Stimulated activated naive CD8-positive, alpha-beta T cell treated with anti-CD3 and anti-CD28 coated beads, Interleukin-15, amount 100 ng/mL, for 72 hours (primary cell): ENCODE measurements at places on chromosomes 3 and 15.

- no peak for DNase-seq
Measured at GRCh38 chr3:106589311-106589942, 720.6 kb upstream of the CBLB start.

DNA sequence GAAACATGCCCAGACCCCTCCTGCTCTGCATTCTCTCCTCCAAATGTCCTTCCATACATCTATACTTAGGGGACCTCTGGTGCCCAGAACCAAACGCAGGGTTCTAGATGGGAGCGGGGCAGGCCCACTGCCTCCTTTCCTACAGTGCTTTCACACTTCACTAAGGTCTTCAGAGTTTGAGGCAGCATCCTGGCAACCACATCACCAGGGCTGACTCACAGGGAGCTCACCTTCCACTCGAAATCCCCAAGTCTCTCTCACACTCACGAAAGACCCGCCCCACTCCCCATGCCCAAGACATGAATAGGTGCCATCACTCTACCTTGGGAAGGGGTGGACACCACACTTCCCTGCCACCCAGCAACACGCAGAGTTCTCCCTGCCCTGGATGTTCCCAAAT is 18.9 kb downstream of the HOMER2 start:
- DNase-seq: peak; percentile 22

DNA sequence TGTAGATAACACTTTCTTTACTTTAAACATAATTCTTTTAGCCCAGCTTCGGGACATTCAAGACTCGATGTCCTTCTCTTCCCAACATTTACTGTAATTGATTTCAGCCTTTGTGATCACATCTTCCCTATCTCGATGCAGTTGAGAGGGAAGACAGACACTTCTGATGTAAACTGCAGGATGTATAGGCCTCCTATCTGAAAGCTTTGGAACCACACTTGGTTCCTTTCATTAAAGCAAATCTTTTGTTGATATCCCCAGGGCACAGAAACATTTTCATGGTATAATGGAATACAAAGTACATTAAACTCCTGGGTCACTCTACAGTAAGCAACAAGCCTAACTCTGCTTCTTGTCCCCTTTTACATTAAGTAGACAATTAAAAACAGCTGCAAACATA is 6.4 kb downstream of the GRM7 start:
- DNase-seq: no peak

DNA sequence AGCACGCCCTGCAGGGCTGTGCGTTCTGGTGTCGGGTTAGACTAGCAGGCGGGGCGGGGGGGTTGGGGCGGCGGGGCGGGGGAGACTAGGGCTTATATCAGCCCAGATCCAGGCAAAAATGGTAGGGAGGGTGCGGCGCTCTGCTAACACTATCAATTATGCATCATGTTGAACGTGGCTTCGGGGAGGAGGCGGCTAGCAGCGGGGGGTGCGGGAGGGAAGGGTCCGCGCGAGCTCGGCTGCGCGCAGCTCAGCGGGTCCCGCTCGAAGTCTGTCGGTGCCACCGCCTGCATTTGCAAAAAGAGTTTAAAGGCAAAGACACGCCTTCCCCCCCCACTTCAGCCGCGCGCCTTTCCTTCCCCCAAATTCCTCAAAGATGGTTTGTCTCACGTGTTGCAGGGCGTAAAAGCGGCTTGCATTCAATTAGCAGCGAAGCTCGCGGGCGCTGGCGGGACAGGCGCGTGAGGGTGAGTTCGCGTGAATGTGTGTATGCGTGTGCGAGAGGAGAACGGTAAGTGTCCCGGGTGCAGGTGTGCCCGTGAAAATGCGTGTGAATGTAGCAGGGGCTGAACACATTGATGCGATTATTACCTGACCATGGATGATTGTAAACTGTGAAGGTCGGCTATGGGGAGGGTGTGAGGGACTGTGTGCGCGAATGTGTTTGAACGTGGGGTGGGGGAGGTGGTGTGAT is at the start of gene ISLR2:
ISLR2 (plus strand) TSS at position 432 of the 694 bp plus-strand sequence. CDS start 2,169 bp downstream, outside the sequence.
- no peak for DNase-seq
